ENCODE measurements at places on chromosomes 7 and 10.

DNA sequence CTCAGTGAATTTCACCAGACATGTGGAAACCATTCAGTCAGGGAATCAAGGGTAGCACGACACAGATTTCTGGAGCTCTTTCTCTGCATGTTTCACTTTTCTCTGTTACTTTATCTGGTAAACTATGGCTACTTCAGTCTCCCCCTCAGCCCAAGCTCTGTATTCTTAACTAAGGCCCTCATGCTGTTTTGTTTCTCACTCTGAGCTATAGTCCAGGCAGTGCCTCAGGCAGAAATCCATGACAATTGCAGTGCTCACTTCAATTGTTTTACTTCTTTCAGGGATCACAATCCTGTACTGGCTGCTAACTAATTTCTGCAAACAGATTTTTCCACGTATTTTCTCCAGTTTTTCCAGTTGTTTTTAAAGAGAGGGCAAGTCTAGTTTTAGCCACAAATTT lies 1599.9 kb upstream of the LRRTM3 start:
- DNase-seq, result no peak

GRCh38 chr7:18420748-18421147 lies 74.8 kb upstream of the HDAC9 start:
- DNase-seq, result peak; percentile 14

DNA sequence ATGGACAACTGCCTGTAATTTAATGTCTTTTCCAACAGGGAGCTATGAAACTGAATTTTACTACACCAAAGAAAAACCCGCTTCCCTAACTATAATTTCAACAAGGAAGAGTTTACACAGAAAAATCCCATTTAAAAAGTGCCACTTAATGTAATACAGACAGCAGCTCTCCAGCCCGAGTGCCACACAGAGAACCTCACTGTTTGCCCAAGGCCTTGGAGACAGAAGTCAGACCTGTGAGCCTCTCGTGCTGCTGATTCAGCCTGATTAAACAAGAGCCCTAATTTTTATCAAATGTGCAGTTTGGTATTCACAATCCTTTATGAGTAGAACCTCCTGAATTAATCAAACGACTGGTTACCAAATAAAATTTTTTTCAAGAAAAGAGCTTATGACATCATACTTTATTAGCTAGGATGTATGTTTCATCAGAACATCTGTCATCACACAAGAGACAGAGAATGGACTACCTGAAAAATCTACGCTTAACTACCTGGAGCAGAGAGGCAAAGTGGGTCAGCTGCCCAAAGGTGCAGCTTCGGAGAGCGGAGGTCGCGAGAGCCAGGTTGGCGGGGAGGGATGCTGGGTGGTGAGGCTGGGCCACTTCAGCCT lies 543.6 kb downstream of the SDK1 start:
- no peak for DNase-seq

GRCh38 chr10:98246911-98247805 lies 20.8 kb downstream of the LOXL4 start:
- DNase-seq, result peak; percentile 81

DNA sequence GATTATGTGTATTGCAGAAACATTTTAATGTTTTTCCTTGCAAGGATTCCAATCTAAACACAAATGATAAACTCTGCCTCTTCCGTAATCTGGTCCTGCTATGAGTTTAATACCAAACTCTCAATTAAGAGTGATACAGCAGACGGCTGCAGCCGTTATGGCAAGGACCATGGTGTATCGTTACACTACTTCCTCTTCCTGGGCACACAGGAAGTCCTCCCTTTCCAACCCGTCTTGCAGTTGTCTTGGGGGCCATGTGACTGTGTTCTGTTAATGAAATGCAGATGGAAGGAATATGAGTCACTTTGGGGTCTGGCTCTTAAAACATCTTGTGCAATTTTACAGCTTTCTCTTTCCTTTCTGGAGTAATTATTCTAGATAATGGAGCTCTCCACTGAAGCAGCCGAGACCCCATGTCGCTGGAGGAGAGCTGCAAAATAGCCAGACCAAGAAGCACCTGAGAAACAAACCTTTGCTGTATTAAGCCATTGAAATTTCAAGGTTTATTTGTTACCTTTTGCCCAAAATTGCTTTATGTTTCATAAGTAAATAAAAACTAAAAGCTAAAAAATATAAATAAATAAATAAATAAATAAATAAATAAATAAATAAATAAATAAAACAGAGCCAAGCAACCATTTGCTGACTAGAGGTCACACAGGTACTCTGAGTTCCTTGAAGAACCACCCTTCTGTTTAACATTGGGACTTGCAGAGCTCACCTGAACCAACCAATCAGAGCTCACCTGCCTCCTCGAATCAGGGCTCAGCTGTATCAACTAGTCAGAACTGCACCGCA lies 74.7 kb downstream of the FRMPD2 start:
- peak; percentile 58 for DNase-seq

DNA sequence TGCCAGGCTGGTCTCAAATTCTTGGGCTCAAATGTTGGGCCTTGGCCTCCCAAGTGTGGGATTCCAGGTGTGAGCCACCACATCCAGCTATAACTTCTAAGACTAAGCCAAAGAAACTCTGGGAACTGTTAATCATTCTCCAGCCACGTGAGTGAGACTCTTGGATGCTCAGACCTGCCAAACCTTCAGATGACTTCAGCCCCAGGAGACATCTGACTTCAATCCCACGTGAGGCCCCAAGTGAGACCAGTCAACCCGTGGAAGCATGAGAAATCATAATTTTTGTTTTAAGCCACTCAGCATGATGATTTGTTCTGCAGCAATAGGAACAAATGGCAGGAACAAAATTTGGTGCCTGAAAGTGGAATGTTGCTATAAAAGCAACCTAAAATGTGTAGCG lies 4.3 kb upstream of the PCBD1 start:
- DNase-seq, result no peak

- DNase-seq, result no peak
These were observed 17.0 kb upstream of the RET start for GRCh38 chr10:43059828-43060227.

DNA sequence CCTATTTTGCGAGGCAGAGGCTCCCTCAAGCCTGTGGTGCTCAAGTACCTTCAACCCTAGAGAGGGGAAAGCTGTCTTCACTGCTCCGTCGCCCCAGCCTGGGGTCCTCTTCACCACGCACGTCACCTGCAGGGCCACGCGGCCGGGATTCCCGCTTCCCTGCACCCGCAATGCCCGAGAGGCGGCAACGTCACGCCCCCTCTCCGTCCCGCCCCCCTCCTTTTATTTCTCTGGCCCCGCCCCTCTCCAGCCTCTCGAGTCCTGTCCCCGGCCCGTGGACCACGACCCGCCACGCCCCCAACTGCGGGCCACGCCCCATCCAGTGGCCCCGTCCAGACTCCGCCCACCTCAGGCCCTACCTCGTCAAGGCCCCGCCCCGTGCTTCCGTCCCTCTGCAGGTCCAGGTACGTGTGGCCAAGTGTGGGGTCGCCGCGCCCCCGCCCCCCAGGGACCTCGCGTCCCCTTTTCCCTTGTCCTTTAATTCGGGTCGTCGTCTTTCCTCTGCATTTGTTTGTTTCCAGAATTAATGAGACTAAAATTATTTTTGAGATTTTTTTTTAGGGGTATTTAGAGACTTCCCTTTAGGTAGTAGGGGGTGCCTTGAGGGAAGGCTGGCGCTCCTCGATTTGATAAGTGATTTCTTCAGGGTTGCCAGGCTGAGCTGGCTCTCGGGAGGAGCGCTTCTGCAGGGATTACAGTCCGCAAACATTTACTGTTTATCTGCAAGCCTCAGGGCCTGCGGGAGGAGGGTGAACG lies 69.8 kb upstream of the BAIAP2L1 start:
- peak; percentile 10 for DNase-seq

DNA sequence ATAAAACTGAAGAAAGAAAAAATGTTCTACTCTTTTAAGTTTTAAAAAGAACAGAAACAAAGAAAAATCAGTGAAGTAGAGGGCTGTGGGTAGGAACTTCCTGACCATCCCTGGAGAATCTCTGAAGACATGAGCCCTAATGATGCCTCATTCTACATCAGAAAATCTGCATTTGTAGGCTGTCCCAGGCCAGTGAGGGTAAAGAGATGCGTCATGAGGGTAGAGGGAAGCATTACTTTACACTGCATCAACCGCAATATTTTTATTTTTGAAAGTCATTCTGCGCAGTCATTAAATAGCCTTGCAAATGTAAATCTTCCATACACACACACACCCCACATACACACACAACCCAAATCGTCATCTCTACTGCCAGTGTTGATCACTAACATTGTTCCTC lies 82.1 kb upstream of the CABCOCO1 start:
- no peak for DNase-seq

GRCh38 chr10:1380088-1380671 lies 324.0 kb downstream of the WDR37 start:
- no peak for DNase-seq

- DNase-seq, result no peak
These were observed 33.4 kb upstream of the RSBN1L start for GRCh38 chr7:77662869-77663268.

GRCh38 chr10:11849911-11850310 lies 26.8 kb downstream of the PROSER2 start:
- no peak for DNase-seq

DNA sequence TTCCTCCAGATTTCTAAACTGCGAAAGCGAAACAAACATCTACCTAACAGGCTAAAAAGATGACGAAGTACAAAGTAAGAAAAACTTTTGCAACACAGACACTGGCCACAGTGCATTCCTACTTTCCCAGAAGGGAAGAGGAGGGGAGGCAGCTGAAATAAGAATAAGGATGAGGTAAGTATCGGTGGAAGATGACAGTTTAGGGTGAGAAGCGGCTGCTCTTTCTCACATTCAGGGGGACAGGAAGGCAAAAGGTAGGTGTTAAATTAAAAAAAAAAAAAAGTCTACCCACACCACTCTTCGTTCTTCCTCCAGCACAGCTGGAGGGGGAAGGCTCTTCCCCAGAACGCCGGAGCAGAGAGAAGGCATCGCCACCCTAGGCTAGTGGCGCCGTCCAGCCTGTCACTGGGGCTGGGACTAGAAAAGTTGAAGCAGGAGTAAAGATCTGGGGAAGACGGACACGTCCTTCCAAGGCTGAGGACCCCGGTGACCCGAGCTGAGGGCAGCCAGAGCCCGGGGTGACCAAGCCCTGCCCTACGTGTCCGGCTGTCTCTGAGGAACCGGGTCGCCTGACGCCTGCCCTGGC lies 846 bp downstream of the DNAJC1 start:
- DNase-seq, result peak; percentile 66

- DNase-seq, result no peak
These were observed 100.1 kb downstream of the BTRC start for GRCh38 chr10:101453791-101454718.

DNA sequence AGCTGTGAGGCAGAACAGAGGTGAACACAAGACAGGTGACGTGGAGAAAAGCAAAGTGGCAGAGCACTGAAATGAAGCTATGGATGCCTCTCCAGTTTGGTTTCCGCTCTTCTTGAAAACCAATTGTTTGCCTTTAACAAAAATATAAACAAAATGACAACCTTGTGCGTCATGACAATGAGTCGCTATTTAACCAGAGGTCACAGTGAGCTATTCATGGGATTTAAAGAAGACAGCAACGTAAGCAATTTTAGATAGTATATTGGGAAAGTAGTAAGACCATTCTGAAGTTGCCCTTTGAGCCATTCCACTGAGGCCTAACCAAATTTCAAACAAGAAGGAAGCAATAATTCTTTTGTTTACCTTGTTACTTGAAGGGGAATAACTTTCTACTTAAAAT lies 15.2 kb upstream of the LRRTM3 start:
- no peak for DNase-seq

- DNase-seq, result no peak
These were observed 50.0 kb downstream of the NKX6-2 start for GRCh38 chr10:132735923-132736391.

- no peak for DNase-seq
These were observed 8.1 kb downstream of the TFPI2 start for GRCh38 chr7:93882468-93882867.

- DNase-seq, result no peak
These were observed 369.9 kb upstream of the KCND2 start for GRCh38 chr7:119903085-119903484.

DNA sequence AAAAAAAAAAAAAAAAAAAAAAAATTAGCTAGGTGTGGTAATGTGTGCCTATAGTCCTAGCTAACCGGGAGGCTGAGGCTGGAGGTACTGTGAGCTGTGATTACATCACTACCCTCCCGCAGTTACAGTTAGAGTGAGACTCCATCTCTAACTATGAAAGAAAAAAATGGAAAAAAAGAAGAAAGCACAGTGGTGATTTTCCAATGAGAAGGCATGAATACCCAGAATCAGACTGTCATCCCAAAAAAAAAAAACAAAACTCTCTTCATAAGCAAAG lies 269.9 kb upstream of the MKLN1 start:
- DNase-seq, result no peak

DNA sequence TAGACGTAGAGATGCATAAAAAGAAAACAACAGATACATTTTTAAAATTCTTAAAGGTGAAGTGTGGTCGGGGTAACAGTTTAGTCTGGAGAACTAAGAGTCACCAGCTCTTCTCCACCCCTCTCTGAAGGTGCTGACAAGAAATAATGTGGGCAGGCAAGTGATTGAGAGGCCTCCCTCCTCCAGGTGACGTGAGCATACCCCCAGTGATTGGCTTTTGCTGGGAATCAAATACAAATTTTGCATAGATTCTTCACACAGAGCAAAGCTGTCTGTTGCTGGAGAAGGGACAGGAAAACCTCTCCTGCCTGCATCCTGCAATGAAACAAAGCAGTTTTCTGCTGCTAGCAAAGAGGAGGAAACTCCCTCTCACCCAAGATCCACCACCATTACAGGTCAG lies 115.0 kb downstream of the DGKB start:
- no peak for DNase-seq

DNA sequence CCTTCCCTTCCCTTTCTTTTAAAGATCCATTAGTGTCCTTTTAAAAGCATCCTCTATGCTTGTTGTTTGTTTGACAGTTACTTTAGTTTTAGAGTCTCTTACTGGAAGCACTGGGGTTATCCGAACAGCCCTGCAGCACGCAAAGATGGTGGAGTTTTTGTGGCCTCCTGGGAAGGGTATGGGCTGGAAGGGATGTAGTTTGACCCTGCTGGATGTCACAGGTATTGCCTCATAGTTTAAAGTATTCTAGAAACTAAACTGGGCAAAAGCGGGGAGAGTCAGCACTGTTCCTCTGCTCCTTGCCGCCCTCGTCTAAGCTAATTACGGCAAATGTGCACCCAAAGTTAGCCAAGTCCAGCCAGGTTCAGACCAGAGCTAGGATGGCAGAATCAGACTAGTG lies 35.8 kb upstream of the GNAI1 start:
- no peak for DNase-seq

GRCh38 chr7:108368466-108368865 lies 87.8 kb downstream of the NRCAM start:
- no peak for DNase-seq

DNA sequence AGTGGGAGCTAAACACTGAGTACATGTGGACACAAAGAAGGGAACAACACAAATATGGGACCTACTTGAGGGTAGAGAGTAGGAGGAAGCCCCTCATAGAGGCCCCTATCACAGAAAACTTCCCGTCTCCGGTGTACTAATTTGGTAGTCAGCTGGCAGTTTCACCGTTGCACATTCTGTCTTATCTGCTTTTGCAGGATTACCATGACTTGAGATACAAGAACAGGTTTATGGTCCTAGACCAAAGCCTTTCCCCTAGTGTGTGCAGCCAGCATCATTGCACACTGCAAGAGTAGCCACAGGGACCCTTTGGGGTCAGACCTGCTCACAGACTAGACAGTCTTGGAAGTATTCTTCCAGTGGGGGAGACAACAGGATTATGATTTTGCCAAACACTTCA lies 5.9 kb upstream of the IFIT1B start:
- DNase-seq, result no peak
